ENCODE measurements at places on chromosomes 16 and 17.
A peak's percentile ranks its signal among the peaks of the same experiment; 100 is the strongest.

GRCh38 chr17:51913491-51914205 lies 244.9 kb downstream of the CA10 start:
- DNase-seq, result no peak

DNA sequence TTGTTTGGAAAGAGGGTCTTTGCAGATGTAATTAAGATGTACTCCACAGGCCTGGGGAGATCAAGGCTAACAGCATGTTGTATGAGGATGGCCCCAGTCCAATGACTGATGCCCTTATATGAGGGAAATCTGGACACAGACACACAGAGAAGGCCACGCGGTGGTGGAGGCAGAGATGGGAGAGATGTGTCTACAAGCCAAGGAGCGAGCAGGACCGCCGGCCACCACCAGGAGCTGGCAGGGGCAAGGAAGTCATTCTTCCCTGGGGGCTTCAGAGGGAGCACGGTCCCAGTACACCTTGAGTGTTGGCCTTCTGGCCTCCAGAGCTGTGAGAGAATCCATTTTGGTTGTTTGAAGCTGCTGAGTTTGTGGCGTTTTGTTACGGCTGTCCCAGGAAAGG lies 14.7 kb downstream of the SOCS3 start:
- DNase-seq, result no peak

DNA sequence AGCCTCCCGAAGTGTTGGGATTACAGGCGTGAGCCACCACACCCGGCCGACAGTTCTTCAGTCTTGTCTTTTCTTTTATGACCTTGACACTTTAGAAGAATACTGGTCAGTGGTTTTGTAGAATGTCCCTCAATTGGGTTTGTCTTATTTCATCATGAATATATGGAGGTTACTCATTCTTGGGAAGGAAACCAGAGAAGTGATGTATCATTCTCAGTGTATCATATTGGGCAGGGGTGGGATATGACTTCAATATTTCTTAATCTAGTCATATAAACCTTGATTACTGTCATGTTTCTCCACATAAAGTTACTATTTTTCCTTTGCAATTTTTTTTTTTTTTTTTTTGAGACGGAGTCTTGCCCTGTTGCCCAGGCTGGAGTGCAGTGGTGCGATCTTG lies 36.9 kb downstream of the SNTB2 start:
- no peak for DNase-seq

DNA sequence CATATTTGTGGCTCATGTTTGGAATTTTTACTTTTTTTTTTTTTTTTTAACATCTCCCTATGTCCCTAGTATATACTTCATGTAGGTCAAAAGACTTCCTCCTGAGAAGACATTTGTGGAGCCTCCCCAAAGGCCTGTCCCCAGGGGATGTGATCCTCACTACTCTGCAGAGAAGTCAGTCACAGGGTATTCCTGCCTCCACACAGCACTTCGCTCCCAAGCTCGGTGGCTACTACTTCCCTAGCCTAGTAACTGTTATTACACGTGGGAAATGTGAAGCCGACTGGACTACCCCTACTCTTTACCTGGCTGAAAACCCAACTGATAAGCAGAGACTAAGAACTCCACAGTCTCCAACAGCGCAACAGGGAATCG lies 116.8 kb downstream of the HIC1 start:
- no peak for DNase-seq

DNA sequence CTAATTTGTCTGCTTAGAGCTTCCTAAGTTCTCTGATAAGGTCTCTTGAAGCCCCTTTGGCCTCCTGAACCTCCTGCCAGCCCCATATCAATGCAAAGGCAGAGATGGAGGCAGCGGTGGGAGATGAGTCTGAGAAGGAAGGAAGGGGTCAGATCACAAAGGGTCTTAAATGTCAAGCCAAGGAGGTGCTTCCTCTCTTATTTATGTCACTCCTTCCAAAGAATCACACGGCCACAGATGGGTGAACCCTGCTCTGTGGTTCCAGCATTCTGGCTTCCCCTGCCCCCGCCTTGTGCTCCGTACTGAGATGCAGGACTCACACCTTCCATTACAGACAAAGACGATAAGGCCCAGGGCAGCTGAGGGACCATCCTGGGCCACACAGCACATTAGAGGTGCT lies 96.3 kb downstream of the GSG1L start:
- no peak for DNase-seq

GRCh38 chr17:51056813-51057510 lies 63.7 kb downstream of the SPAG9 start:
- no peak for DNase-seq

- no peak for DNase-seq
Measured at GRCh38 chr16:87964049-87964659, 12.9 kb downstream of the BANP start.

DNA sequence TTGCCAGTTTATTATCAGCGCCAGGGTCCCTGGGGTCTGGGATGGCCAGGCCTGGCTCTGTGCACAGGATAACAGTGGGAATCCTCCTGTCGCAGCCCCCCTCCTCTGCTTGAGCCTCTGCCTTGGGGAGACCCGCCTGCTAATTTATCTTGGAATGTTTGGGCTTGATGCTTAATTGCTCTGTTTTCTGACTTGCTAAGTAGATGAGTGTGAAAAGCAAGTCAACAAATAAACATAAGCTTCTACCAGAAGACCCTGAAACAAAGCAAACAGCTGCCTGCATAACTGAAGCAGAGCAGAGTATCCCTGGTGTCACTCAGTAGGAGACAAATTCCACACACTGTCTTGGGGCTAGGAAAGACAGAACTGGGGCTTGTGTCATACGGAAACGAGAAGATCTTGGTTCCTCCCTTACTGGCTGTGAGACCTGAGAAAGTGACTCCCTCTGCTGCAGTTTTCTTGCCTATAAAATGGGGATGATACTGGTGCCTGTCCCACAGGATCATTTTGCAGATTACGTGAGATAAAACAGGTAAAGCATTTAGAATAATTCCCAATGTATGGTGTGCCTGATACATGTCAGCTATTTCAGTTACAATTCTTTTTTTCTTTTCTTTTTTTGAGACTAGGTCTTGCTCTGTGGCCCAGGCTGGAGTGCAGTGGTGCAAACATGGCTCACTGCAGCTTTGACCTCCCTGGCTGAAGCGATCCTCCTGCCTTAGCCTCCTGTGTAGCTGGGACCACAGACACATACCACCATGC lies 44.8 kb upstream of the IRX3 start:
- DNase-seq, result no peak

DNA sequence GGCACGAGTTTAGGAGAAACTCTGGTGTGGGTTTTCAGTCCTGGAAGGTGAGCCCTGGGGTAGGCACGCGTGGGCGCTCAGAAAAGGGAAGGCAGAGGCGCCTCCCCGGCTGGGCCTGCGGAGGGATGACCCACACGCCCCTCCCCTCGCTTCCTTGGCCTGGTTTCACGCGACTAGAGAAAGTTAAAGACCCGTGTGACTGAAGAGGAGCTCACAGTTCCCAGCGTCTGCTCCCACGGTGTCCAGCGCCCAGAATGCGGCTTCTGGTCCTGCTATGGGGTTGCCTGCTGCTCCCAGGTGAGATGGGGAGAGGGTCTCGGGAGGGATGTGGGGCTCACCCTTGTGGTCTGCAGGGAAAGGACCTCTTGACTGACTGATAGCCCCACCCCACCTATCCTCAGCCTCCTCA lies at the start of gene CD300LG:
CD300LG (plus strand) TSS at position 214 of the 409 bp plus-strand sequence; CDS start at position 255, 41 bp downstream.
- DNase-seq, result peak; percentile 63

- DNase-seq, result no peak
Measured at GRCh38 chr17:73462823-73463222, 151.0 kb upstream of the CDC42EP4 start.

DNA sequence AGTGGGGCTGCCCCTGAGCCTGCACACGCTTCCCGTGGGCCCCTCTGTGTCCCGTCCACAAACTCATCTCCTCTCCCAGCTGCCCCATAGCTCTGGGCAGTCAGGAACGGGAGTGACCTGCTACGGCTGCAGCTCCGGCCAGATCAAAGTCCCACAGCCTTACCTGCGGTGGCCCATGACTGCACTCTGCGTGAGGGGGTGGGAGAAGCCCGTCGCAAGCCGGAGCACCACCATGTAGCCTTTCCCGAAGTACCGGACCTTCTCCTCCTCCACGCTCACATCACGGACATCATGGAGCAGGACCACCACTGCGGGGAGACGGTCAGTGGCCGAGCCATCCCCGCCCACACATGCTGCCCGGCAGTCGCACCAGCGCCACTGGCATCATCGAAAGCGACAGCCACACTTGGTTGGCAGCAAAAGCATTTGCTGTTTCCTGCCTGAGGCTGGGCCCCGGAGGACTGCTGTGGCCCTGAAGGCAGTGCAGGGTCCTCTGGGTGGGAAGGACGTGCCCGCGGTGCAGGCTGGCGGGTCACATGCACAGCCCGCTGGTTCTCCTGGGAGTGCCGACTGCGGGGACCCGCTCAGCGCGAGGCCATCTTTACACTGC lies 6.2 kb downstream of the CYBC1 start:
- DNase-seq, result no peak

DNA sequence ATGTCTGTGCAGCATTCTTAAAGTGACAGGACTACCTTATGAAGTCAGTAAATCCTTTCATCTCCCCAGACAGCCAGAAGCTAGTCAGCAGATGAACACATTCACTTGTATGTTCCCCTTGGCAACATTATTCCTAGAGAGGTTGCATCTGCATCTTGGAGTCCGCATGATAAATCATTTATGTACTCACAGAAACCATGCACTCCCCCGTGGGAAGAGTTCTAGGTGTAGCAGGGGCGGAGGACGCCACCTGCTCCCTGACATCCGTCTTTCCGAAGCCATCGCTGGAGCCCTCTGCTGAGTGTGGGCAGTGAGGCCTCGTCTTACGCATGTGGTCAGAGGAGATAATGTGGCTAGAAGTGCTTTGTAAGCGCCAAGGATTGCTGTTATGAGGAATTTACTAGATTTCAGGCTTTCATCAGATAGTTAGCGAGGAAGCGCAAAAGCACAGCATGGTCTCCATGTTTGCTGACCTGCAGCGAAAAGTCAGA lies 144.5 kb downstream of the RPTOR start:
- DNase-seq, result peak; percentile 29
